ENCODE measurements at places on chromosomes 3 and 15. TPM values are rescaled to one million over a fixed set of nuclear protein-coding genes. Genes with fewer than 3 reads are reported as not detected.

GRCh38 chr15:89457086-89457485 is 39.3 kb downstream of the RHCG start:
- H3K36me3 ChIP-seq = no peaks in the 10 kb centered on the region
- no peak overlapping the region for H3K27ac ChIP-seq
- no peak overlapping the region for H3K4me3 ChIP-seq
- no peak for DNase-seq
- peaks cover 6% of the 10 kb centered on the region for H3K27me3 ChIP-seq
- H3K4me1 ChIP-seq = no peaks in the 10 kb centered on the region

DNA sequence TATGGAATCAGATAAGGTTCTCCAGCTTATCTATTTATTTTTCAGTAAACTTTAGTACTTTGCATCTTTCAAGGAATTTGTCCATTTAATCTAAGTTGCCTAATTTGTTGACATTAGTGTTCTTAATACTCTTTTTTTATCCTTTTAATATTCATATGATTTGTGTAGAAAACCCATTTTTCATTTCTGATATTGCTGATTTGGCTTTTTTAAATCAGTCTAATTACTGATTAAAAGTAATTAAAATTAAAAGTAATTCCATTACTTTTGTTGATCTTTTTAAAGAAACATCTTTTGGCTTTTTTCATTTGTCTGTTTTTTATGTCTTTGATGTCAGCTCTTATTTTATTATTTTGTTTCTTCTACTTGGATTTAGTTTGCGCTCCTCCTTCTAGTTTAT is 101.2 kb downstream of the CGGBP1 start:
- H3K36me3 ChIP-seq = no peaks in the 10 kb centered on the region
- DNase-seq = no peak
- H3K27ac ChIP-seq = no peak overlapping the region
- no peaks in the 10 kb centered on the region for H3K4me1 ChIP-seq

- no peak overlapping the region for H3K27ac ChIP-seq
- H3K4me1 ChIP-seq = peaks cover 3% of the 10 kb centered on the region
- DNase-seq = no peak
- H3K4me3 ChIP-seq = no peak overlapping the region
- H3K27me3 ChIP-seq = peaks cover 10% of the 10 kb centered on the region
Observed at GRCh38 chr3:186060222-186060621, 48.7 kb downstream of the ETV5 start.

HYAL1 gene
- total RNA-seq = 0.35 TPM

KY gene
- not detected for total RNA-seq

RSL24D1 gene
- total RNA-seq = 121 TPM

CFAP161 gene
- 0.49 TPM for total RNA-seq

All from CD4-positive, CD25-positive, alpha-beta regulatory T cell (primary cell).